ENCODE measurements at places on chromosomes 6 and 20. TPM values are rescaled to one million over a fixed set of nuclear protein-coding genes. Genes with fewer than 3 reads are reported as not detected.

DNA sequence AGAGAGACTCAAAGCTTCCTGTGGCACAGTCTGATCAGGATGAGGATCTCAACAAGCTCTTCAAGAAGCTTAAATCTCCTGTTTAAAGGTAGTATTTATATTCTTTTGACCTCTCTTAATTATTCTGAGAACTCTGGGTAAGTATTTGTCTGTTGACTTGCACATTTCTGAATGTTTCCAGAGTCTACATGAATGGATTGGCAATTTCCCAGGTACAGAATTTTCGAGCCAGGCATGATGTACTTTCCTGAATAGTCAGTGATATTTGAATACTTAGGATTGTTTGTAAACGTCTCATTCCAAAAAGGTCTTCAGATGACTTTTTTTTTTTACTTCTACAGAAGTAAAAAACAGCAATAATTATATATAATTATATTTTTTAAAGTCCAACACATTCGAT is 293.4 kb downstream of the TBC1D32 start:
- DNase-seq: no peak

- DNase-seq: no peak
These were observed 13.5 kb upstream of the CD2AP start for GRCh38 chr6:47464052-47464451.

- DNase-seq: peak; percentile 22
These were observed 17.8 kb downstream of the SLC22A1 start for GRCh38 chr6:160139420-160139851.

GRCh38 chr6:112956696-112957535 is 609.8 kb downstream of the RFPL4B start:
- peak; percentile 55 for DNase-seq

- no peak for DNase-seq
These were observed 3.2 kb downstream of the DSE start for GRCh38 chr6:116373940-116374339.

The ADIG gene
- total RNA-seq: not detected

DNA sequence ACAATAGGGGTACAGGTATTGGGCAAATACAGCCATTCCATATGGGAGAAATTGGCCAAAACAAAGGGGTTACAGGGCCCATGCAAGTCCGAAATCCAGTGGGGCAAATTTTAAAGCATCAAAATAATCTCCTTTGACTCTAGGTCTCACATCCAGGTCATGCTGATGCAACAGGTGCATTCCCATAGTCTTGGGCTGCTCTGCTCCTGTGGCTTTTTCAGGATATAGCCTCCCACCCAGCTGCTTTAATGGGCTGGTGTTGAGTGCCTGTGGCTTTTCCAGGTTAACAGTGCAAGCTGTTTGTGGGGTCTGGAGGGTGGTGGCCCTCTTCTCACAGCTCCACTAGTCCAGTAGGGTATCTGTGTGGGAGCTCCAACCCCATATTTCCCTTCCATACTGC is 607.1 kb downstream of the MEI4 start:
- DNase-seq: no peak

DNA sequence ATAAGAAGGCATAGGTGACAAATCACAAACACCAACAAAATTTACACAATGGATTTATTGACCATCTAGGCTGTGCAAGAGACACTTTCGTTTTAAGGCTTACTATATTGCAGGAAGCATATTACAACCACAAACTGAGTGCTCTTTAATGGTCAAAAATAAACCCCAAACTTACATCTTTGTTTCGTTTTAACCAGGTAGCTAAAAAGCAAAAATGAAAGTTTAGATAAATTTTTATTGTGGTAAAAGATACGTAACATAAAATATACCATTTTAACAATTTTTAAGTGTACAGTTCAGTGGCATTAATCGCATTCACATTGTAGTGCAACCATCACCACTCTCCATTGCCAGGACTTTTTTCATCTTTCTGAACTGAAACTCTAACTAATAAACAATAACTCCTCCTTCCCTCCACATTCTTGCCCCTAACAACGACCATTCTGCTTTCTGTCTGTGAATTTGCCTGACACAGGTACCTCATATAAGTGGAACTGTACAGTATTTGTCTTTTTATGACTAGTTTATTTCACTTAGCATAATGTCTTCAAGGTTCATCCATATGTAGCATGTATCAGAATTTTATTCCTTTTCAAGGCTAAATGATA is 32.3 kb upstream of the DUSP22 start:
- DNase-seq: no peak

GRCh38 chr20:50363027-50363426 is 147.2 kb upstream of the PTPN1 start:
- no peak for DNase-seq

DNA sequence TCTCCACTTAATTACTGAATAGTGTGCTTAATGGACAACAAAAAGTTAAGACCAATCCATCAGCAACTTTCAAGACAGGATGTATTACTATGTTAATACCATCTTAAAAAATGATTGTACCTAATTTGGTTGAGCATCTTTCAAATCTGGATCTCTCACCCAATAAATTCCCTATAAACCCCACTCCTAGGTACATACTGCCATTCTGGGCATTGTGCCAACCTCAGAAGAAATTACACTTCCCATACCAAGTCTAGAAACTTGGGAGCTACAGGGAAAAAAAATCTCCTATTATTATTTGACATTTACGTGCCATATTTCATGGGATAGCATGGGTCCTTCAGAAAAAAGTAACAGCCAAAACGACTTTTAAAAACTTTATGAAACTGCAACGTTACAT is 5.1 kb downstream of the SYNCRIP start:
- no peak for DNase-seq

GRCh38 chr6:41017663-41018062 is 21.4 kb downstream of the UNC5CL start:
- DNase-seq: no peak

GRCh38 chr6:52390361-52390727 is 28.4 kb downstream of the PAQR8 start:
- DNase-seq: peak; percentile 87

- no peak for DNase-seq
These were observed 59.4 kb upstream of the PTGIS start for GRCh38 chr20:49627329-49627761.

GRCh38 chr20:23666698-23667097 is 22.1 kb downstream of the CST4 start:
- DNase-seq: no peak

DNA sequence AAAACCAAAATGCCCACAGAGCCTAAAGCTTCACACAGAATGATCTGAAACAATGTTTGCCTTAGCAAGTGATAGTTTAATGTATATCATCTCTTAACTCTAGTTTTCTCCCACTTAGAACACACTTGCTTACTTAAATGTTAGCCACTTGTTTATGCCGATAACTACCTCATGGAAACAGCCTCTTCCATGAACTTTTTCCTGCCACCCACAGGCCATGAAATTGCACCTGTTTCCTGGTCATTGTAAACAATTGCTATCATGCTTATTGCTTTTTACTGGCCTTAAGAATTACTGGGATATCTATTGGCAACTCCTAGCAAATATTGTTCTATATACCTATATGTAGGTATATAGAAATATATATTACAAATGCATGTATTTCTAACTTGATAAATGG is 231.1 kb downstream of the HDGFL1 start:
- DNase-seq: no peak

The TINAG gene
- not detected for total RNA-seq

- no peak for DNase-seq
These were observed 63.5 kb downstream of the HMGN3 start for GRCh38 chr6:79170959-79171358.

The LGSN gene
- 0.23 TPM for total RNA-seq

DNA sequence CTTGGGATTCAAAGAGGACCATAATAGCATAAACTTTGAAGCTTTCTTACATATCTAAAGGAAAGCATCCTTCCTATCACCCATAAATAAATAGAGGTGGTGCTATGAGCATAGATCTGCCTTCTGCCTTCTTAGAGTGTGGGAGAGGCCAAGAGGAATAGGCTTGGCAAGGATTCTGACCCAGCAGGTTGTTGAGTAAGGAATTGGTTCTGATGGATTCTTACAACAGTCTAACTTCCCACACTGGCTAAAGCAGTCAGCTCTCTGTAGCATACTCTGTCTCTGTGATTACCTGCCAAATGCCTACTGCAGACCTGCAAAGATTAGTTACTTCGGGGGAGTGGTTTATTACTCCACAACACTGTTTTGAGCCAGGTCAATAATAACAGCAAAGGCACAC is 198.0 kb upstream of the RAB32 start:
- no peak for DNase-seq

The SRC gene
- 7.6 TPM for total RNA-seq

DNA sequence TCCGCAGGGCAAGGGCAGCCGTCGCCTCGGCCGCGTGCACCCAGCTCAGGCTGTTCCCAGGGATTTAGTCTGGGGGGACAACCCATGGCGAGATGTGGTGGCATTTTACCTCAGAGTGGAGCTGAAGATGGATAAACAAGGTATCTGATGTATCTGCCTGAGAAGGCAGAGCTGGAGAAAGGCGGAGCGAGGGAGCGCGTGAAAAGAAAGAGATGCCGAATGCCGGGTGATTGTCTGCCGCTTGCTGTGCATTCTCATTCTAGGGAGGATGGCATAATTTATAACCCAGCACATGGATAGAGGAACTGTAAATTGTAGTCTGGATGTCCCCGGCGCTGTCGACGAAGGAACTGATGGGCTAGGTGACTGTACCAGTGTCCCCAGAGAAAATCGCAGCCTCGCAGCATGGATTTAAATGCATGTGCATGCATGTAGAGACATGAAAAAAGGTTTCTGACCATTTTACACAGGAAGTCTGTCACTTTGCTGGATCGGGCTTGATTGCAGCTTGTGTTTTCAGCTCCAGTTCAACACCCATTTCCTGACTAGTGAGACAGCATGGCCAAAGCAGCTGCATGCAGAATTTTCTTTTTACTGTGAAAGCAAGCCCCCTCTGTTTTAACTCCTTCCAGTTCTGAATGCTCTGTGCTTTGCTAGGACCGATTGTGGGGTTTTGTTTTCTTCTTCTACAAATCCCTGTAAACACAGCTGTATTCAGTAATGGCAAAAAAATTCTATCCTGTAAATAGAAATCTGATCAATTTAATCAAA is 149.7 kb downstream of the PRL start:
- DNase-seq: no peak

GRCh38 chr20:21523281-21523868 is 9.5 kb upstream of the NKX2-2 start:
- DNase-seq: no peak

DNA sequence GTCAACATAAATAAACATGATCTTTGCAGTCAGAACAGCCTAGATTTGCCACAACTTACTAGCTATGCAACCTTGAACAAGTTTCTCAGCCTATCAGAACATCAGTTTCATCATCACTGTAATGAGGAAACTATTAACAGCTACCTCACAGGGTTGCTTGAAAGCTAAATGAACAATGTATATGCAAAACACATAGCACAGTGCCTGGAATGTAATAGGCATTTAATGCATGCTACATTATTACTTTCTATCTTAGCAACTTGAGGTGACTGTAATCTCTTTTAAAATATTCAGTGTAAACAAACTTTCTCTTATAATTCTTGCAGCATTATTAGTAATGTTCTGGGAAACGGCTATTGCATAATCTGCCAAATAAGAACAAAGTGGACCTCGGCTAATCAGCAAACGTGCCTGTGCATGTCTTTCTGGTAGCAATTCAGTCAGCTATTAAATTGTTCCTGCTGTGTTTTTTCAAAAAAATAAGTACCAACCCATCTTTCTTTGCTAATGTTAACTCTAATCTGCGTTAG is 61.5 kb downstream of the SYNE1 start:
- DNase-seq: peak; percentile 2

The POM121L2 gene
- total RNA-seq: not detected

DNA sequence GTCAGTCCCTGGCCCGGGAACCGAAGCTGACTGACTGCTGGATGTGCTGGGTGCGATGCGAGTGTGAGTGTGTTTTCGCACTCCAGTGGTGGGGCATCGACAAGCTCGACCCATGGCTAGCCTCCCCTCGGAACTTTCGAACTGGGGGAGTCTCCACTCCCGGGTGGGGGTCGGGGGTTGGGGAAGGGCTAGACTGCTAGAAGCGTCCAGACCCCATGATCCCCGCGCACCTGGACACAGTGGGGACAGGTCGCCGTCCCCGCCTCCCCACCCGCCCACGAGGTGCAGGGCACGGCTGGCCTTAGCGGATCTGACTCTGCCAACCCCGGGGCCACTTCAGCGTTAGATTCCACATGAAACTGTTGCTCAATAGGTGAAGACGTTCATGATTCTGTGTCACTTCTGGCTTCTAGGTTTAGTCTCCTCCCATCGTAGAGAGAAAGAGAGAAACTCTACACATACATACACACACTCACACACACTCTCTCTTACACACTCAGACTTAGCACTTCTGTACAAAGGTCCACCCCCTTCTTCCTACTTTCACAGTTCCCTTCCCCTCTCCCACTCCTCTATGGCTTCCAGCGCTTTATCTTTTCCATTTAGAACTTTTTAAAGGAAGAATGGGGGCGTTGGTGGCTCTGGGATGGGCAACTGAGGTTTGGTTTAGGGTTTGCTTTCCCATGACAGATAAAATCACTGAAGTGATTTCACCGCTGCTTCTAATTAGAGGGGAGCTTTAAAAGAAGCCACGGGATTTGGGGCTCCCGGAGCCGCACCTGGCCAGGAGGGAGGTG is 5.1 kb upstream of the TFAP2A start:
- DNase-seq: no peak

- peak; percentile 33 for DNase-seq
These were observed 291.1 kb downstream of the CLIC5 start for GRCh38 chr6:45724511-45724910.

- no peak for DNase-seq
These were observed 101.2 kb downstream of the SNAP25 start for GRCh38 chr20:10319855-10320254.

The SIRPD gene
- total RNA-seq: not detected

The ADAT2 gene
- 4.5 TPM for total RNA-seq

The C20orf141 gene
- total RNA-seq: not detected

- DNase-seq: peak; percentile 47
These were observed 61.3 kb downstream of the ZDHHC14 start for GRCh38 chr6:157442291-157442690.

GRCh38 chr6:159713984-159714383 is 13.3 kb upstream of the WTAP start:
- no peak for DNase-seq

- no peak for DNase-seq
These were observed 54.4 kb upstream of the CEP85L start for GRCh38 chr6:118705544-118706491.

The KIFC1 gene
- total RNA-seq: 52.4 TPM

GRCh38 chr20:61758564-61759200 is 307.0 kb downstream of the TAF4 start:
- DNase-seq: no peak

The MATN4 gene
- total RNA-seq: not detected

GRCh38 chr6:168344338-168344737 is 24.8 kb upstream of the DACT2 start:
- no peak for DNase-seq

The MDFI gene
- 0.72 TPM for total RNA-seq

The FOXS1 gene
- 0.08 TPM for total RNA-seq

The GSTA2 gene
- total RNA-seq: 0.37 TPM

GRCh38 chr20:60249436-60249835 is 291.2 kb downstream of the CDH26 start:
- DNase-seq: peak; percentile 74

The CST2 gene
- not detected for total RNA-seq

- peak; percentile 55 for DNase-seq
These were observed 84.4 kb downstream of the SLX4IP start for GRCh38 chr20:10519361-10520046.

- DNase-seq: peak; percentile 46
These were observed 34.2 kb downstream of the PIM1 start for GRCh38 chr6:37204014-37204751.

The DEFB132 gene
- not detected for total RNA-seq
